ENCODE measurements at places on chromosomes 1 and 21.
A peak's percentile ranks its signal among the peaks of the same experiment; 100 is the strongest.

- DNase-seq = peak; percentile 39
These were observed 63.9 kb upstream of the DISP3 start for GRCh38 chr1:11414926-11415538.

- DNase-seq = no peak
These were observed 111.1 kb downstream of the COP1 start for GRCh38 chr1:176096015-176096414.

DNA sequence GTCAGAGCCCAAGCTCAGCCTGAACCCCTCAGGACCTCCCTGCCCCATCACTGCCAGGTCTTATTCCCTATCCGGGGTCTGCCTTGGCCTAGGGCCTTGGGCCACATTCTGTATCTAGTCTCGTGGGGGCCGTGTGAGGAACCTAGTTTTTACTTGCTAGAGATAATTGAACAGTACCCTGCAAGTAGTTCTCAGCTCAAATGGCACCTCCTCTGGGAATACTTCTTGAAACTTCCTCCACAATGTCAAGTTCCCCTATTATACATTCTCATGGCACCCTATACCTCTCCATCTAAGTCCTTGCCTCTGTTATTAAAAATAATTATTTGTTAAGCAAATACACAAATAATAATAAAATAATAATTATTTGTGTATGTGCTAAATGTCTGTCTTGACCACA, 32.9 kb upstream of the CSF1 start:
- DNase-seq = no peak

- DNase-seq = no peak
These were observed 9.7 kb downstream of the FOXO6 start for GRCh38 chr1:41370756-41371420.

DNA sequence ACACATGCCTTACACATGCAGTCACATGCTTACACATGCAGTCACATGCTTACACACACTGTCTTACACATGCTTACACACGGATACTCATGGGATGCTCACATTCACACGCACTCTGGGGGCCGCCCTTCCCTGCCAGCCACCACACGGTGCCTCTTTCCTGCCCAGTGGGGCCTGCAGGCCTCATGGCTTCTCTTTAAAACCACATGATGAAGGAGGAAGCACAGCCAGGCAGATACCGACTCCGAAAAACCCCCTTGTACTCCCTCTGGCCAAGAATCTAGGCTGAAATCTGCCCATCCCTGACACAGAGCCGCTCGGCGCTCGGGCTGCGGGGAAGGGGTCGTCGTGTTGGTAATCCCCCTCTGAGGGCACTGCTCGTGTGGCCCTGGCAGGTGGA, 113.0 kb downstream of the PRDM16 start:
- DNase-seq = no peak

- peak; percentile 73 for DNase-seq
These were observed 270.5 kb downstream of the RRAGC start for GRCh38 chr1:38589036-38589435.

DNA sequence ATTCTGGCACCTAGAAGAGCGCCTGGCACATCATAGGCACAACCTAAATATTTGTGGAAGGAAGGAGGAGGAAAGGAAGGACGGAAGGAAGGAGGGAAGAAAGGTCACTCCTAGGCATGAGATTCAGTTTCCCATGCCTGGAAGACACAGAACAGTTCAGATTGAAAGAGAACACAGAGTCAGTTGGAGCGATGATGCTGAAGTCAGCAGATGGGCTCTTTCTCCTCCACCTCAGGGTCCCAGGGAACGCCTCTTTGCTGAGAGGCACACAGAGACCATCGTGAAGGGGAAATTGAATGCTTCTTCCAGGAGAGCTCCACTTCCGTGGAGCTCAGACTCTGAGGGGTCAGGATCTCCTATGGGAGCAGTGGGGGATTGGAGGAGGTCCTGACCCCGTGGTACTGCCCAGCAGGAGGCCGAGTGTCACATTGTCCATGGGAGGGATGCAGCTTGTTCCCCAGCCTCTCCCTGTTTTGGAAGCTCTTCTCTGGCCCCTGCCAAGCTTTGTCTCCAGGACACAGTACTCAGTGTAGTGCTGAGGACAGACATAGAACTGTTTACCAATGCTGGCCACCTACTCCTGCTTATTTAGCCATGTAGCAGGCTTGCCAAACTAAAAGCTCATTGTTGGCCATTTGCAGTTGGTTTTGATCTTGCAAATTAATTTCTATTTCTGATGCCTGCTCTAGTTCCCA, 2.4 kb downstream of the MYBPHL start:
- DNase-seq = no peak

DNA sequence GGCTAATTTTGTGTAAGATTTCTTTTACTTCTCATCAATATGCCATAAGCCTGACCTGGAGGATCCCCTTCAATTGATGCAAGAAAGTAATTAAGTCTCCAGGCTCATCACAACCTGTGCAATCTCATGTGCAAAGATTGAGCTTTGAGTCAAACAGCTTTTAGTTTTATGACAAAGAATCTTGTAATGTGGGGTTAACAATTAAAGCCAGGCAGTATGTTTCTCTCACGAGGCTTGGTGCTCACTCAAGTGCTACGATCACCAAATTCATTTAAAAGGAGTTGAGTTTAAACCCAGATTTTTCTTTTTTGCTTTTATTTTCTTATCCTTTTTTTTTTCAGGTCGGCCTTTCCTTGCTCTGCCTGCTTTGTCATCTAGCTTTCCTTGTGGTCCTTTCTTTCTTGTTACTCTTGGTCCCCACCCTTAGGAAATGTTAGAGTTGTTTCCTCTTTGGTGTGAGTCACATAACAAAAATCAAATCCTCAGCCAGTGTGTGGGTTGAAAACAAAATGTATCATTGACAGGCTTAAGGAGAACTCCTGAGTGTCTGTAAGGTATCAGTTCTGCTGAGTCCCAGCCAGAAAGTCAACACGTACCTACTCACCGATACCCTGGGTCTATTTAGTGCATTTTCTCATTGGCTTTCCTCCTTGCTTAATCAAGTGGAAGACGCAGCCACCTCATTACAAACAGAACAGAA, 1037.2 kb downstream of the ADGRL2 start:
- DNase-seq = no peak

- DNase-seq = no peak
These were observed 11.4 kb downstream of the SLC5A9 start for GRCh38 chr1:48233666-48234485.

DNA sequence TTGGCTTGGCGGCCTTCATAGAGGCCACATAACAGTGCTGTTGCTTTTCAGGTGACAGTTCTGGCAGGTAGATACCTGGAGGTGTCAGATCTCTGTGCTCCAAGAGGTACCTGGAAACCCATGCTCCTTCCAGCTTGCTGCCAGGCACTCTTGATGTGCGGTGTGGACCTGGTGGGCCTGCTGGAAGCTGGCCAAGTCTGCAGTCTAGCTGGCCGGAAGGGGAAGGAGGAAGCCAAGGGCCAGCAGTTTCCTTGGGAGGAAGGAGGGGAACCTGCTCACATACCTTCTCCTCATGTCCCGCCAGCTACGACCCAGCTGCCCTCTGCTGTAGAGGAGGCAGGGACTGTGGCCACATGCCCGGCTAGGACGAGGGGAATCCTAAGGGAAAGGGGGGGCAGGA, 166.4 kb upstream of the AJAP1 start:
- no peak for DNase-seq

DNA sequence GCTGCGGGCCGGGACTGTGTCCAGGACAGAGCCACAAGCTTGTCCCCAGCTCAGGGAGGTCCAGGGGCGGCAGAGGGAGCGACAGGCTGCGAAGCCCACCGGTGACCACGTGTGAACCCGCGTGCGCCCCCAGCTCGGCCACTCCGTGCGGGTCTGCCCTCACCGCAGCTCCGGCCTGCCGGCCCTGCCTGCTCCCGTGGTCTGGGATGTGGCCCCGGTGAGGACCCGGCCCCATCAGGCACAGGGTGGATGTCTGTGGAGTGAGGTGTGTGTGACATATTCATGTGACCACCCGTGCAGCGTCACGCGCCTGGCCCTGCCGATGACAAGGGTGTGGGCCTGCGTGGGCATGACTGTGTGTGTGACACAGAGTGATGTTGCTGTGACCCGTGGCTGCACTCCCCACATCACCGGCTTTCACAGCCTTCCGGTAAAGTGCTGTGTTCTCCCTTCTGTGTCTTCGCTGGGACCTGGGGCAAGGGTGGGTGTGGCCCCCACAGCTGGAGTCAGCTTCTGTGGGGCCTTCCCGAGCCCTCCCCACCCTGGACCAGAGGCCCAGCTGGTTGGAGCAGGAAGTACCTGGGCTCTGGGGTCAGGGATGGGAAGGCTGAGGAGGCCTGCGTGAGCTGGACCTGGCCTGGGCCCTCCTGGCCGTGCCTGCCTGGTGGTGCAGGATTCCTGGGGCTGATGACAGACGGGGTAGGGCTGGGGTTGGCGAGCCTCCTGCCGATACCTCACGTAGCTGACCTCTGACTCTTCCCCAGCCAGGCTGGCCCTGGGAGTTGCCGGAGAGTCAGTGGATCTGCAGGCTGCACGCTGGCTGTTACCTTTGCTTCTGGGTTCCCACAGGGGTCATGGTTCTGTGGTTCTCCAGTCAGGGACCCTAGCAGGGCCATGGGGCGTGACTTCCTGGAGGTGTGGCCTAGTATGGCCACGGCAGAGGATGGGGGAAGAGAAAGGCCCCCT, 4.1 kb downstream of the RNF223 start:
- no peak for DNase-seq

GRCh38 chr1:41568204-41568603, 83.7 kb upstream of the EDN2 start:
- no peak for DNase-seq

GRCh38 chr1:173427146-173428054, 49.7 kb upstream of the PRDX6 start:
- DNase-seq = no peak

DNA sequence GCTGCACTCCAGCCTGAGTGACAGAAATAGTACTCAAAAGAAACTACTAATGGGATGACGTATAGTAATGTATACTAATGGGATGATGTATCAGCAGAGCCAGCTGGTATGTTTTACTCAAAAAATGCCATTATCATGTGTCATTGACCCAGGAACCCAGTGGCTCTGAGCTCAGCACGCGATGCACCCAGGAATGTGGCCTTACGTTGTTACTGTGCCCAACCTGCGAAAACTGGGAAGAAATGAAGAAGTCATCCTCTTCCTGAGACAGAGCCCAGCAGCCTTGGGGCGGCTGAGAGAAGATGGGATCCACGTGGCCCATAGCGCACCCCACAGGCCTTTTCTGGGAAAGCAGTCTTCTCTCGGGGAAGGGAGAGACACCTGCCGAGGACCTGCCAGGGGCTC, 8.8 kb downstream of the UBE2J2 start:
- no peak for DNase-seq

DNA sequence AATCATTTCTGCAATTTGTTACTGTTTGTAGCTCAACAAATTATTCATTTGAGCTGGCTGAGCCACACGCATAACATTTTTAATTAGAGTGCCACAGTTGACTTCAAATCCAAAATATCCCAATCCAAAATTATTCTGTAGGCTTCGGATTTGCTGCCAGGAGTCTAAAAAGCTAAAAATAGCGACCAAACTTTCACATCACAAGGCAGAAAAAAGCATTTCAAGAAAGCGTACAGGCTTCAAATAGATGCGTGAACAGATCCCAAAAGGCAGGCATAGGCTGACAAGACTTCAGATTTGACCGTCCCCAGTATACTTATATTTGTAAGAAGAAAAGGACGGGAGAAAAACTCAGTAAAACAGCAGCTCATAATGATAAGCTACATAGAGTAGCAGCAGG, 24.3 kb upstream of the TIAM1 start:
- DNase-seq = peak; percentile 95

DNA sequence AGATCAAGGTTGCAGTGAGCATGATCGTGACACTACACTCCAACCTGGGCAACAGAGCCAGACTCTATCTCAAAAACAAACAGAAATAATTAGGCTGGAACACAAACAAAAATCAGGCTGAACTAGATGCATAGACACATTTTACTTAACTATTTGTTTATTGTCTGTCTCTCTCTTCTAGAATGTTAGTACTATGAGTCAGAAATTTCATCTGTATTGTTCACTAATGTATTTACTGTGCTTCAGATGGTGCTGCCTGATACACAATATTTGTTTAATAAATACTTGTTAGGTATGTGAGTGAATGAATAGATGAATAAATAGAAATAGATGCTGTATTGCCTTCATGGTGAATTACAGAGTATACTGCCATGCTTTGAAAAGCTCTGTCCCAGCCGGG, 6.0 kb upstream of the LIN28A start:
- no peak for DNase-seq

DNA sequence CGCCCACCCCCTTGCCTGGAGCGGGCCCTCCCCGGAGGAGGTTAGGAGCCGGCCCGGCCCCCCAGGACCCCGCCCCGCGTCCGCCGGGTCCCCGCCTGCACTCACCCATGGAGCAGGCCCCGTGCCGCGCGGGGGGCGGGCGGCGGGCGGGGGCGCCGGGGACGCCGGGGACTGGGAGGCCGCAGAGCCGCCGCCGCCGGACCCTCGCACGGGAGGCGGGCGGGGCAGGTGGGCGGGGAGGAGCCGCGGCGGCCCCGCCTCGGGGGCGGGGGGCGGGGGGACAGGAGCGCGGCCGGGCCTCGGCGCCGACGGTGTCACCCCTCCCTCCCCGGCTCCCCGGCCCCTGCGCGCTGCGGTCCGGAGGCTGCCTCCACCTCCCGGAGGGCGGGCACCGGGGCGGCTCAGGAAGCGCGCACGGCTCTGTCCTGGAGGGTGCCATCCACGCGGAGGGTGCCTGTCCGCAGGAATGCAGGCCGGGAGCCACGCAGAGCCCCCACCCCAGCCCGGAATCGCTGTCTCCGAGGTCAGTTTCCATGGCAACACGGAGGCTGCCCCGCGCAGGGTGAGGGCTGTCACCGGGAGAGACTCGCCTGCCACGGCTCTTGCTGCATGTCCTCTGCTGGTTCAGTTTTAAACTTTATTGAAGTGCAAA, 5.9 kb upstream of the PLEKHG5 start:
- peak; percentile 80 for DNase-seq

GRCh38 chr1:230113593-230114236, 46.7 kb downstream of the GALNT2 start:
- no peak for DNase-seq

- no peak for DNase-seq
These were observed 10.1 kb downstream of the HECTD3 start for GRCh38 chr1:45001011-45001481.

DNA sequence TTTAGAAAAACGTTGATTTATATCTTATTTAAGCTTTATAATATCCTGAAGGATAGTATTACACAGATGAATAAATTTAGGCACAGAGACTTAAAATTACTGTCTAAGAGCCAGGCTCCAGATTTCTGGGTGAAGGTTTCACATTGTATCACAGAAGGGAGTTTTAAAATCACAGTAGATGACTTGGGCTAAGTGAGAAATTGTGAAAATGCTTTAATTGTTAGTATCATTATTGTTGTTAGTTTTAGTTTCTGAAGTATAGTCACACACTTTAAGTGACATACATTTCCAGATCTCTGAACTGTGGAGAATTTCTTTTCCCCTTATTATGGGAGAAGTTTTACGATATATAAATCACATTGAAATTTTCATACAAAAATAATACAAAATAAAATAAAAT, 83.5 kb downstream of the NDUFS5 start:
- DNase-seq = no peak

- DNase-seq = no peak
These were observed 17.3 kb downstream of the SLAMF1 start for GRCh38 chr1:160629286-160630210.

GRCh38 chr1:165161130-165161529, 195.4 kb downstream of the LMX1A start:
- DNase-seq = peak; percentile 20

- no peak for DNase-seq
These were observed 112.0 kb downstream of the PDE4B start for GRCh38 chr1:65904681-65905083.

GRCh38 chr21:35927262-35927661, 133.1 kb downstream of the SETD4 start:
- DNase-seq = no peak

- DNase-seq = no peak
These were observed 82.0 kb upstream of the MROH9 start for GRCh38 chr1:170853302-170853701.

- DNase-seq = no peak
These were observed 396.6 kb downstream of the NPHP4 start for GRCh38 chr1:5595531-5596170.
